ENCODE measurements at places on chromosomes 6 and 20.
A peak's percentile ranks its signal among the peaks of the same experiment; 100 is the strongest.

DNA sequence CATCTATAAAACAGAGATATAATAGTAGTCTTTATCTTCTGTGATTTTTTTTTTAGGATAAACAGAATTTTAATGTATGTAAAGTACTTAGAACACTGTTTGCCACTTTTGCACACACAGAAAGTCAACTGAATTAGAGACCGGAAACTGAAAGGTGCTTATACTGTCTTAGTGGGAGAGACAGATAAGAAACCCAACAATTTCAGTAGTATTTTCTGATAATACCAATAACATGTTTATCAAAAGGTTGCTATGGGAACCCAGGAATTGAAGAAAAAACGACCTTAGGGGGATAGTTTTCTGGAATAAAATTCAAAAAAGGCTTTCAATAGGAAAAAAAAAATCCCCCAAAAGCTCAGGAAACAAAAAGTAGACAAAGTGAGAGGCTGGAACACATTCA, 138.6 kb downstream of the BCKDHB start:
- H3K4me1 ChIP-seq: no peaks in the 10 kb centered on the region
- DNase-seq: no peak
- peaks cover 2% of the 10 kb centered on the region for H3K27me3 ChIP-seq
- peaks cover 5% of the 10 kb centered on the region for H3K36me3 ChIP-seq
- H3K4me3 ChIP-seq: no peak overlapping the region
- H3K27ac ChIP-seq: no peak overlapping the region

GRCh38 chr6:142294679-142295078, 7.1 kb upstream of the ADGRG6 start:
- H3K36me3 ChIP-seq: no peaks in the 10 kb centered on the region
- no peak overlapping the region for H3K4me3 ChIP-seq
- no peak for DNase-seq
- peaks cover 2% of the 10 kb centered on the region for H3K27me3 ChIP-seq

GRCh38 chr6:128763599-128764300, 119.2 kb upstream of the LAMA2 start:
- no peak overlapping the region for H3K4me3 ChIP-seq
- H3K27ac ChIP-seq: no peak overlapping the region
- H3K36me3 ChIP-seq: no peaks in the 10 kb centered on the region
- no peaks in the 10 kb centered on the region for H3K4me1 ChIP-seq
- DNase-seq: no peak

GRCh38 chr6:70371454-70372105, 41.7 kb upstream of the FAM135A start:
- H3K4me1 ChIP-seq: peaks cover 7% of the 10 kb centered on the region
- H3K4me3 ChIP-seq: no peak overlapping the region
- no peaks in the 10 kb centered on the region for H3K36me3 ChIP-seq
- H3K27me3 ChIP-seq: no peaks in the 10 kb centered on the region
- H3K27ac ChIP-seq: no peak overlapping the region
- DNase-seq: no peak

DNA sequence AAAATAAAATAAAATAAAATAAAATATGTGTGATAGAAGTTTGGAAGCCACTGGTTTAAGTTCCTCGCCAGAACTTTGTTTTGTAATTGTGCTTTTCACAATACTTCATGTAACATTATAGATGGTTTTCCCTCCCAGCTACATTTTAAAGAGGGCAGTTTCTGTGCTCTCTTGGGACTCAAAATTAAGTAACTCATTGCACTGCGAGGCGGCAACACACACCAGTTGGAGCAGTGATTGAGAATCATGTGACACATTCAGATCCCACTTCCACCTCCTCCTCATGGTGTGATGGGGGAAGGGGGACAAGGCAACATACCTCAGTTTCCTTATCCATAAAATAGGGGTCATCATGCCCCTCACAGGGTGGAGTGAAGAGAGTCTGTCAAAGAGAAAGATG, 7.5 kb downstream of the C2 start:
- H3K27me3 ChIP-seq: peaks cover 2% of the 10 kb centered on the region
- H3K4me3 ChIP-seq: no peak overlapping the region
- H3K36me3 ChIP-seq: peaks cover 4% of the 10 kb centered on the region
- no peak overlapping the region for H3K27ac ChIP-seq
- DNase-seq: no peak

- H3K27ac ChIP-seq: peak within 1 kb of the TSS; percentile 88
- peaks cover 13% of the 10 kb centered on the region for H3K4me1 ChIP-seq
- H3K4me3 ChIP-seq: peak within 1 kb of the TSS; percentile 97
Measured at GRCh38 chr6:138107078-138107751, at the start of gene PERP. PERP (minus strand) TSS chr6:138107419; CDS start chr6:138107340, 79 bp downstream.

DNA sequence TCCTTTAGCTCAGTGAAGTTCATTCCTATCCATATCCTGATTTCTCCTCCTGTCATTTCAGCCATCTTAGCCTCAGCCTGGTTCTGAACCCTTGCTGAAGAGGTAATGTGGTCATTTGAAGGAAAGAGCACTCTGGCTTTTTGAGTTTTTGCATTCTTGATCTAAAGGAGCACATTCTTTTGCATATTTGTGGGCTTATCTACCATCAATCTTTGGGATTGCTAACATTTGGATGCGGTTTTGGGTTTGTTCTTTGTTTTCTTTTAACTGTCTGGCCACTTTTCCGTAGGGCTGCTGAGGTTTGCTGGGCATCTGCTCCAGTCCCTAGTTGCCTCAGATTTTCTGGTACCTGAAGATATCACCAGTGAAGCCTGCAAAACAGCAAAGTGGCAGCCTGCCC, 238.3 kb downstream of the EPM2A start:
- H3K27ac ChIP-seq: no peak overlapping the region
- H3K4me3 ChIP-seq: no peak overlapping the region
- no peaks in the 10 kb centered on the region for H3K4me1 ChIP-seq
- peaks cover 3% of the 10 kb centered on the region for H3K27me3 ChIP-seq

GRCh38 chr6:47438481-47439347, 38.9 kb upstream of the CD2AP start:
- DNase-seq: no peak
- no peak overlapping the region for H3K4me3 ChIP-seq
- H3K27ac ChIP-seq: no peak overlapping the region
- H3K4me1 ChIP-seq: no peaks in the 10 kb centered on the region
- peaks cover 2% of the 10 kb centered on the region for H3K27me3 ChIP-seq

DNA sequence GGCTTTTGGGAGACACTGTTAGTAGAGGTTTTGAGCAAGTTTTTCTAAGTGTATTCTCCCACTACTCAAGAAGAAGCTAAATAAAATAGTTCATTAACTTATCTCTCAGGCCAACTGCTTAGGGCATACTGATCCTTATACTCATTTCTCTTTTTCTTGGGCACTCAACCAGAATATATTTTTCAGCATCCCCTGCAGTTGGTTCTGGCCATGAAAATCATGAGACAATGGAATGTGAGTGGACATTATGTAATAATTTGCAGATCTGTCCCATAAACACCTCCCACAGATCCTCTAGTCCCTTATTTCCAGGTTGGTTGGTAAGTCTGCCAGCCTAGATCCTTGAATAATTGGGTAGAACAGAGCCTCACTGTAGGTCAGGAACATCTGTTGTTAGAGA, 136.7 kb downstream of the AIG1 start:
- no peaks in the 10 kb centered on the region for H3K36me3 ChIP-seq
- no peaks in the 10 kb centered on the region for H3K27me3 ChIP-seq
- H3K27ac ChIP-seq: no peak overlapping the region
- H3K4me3 ChIP-seq: no peak overlapping the region
- DNase-seq: no peak

DNA sequence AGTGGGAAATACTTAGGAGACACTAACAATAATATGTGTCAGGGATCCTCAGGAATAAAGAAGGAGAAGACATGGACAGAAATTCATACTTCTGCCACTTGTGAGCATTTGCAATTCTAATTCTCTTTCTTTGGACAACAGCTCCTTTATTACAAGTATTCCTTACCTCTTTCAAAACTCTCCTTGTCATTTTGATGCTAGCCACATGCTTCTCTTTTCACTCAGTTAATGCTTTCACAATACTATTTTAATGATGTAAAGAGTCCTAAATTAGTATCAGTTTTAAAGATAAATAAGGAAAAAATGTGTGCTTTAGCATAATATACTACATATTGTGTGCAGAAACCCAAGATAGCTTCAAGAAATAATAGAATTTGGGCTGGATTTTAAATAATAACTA, 62.5 kb downstream of the AHI1 start:
- H3K27ac ChIP-seq: no peak overlapping the region
- no peaks in the 10 kb centered on the region for H3K27me3 ChIP-seq
- H3K36me3 ChIP-seq: no peaks in the 10 kb centered on the region
- H3K4me3 ChIP-seq: no peak overlapping the region
- no peaks in the 10 kb centered on the region for H3K4me1 ChIP-seq

GRCh38 chr6:1104988-1105670, 206.8 kb upstream of the FOXQ1 start:
- DNase-seq: no peak
- peaks cover 22% of the 10 kb centered on the region for H3K4me1 ChIP-seq
- peaks cover 4% of the 10 kb centered on the region for H3K27me3 ChIP-seq

DNA sequence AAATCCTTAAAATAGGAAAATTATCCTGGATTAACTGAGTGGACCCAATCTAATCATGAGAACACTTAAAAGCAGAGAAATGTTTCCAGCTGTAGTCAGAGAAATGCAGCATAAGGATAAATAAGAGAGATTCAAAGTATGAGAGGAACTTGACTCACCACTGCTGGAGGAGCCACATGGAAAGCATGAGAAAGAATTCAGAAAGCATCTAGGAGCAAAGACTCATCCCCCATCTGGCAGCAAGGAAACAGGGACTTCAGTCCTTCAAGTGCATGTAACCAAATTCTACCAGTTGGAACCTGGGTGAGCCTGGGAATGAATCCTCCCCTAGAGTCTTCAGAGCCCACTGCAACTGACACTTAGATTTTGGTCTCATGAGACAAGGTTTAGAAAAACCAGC, 33.7 kb downstream of the RNF146 start:
- no peaks in the 10 kb centered on the region for H3K36me3 ChIP-seq
- H3K27ac ChIP-seq: no peak overlapping the region
- DNase-seq: peak; percentile 26
- peak overlapping the region; percentile 7 for H3K4me3 ChIP-seq
- H3K27me3 ChIP-seq: no peaks in the 10 kb centered on the region

DNA sequence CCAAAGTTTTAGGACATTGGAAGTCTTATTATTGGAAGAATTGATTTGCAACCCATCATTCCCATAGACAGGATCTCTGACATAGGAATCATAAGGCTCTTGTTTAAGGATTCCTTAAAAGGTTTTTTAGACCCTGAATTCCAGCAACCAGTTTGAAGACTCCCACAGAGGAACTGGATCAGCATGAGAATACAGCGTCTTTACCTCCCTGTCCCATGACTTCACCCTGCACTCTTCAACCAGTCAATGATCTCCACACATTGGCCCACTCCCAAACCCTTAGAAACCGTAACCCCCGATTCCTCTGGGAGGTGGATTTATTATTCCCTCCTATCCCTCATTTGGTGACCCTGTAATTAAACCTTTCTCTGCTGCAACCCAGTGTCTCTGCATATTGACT, 150.7 kb upstream of the PLCB4 start:
- H3K27me3 ChIP-seq: no peaks in the 10 kb centered on the region
- DNase-seq: no peak
- no peak overlapping the region for H3K4me3 ChIP-seq
- H3K4me1 ChIP-seq: peaks cover 10% of the 10 kb centered on the region
- H3K27ac ChIP-seq: no peak overlapping the region

DNA sequence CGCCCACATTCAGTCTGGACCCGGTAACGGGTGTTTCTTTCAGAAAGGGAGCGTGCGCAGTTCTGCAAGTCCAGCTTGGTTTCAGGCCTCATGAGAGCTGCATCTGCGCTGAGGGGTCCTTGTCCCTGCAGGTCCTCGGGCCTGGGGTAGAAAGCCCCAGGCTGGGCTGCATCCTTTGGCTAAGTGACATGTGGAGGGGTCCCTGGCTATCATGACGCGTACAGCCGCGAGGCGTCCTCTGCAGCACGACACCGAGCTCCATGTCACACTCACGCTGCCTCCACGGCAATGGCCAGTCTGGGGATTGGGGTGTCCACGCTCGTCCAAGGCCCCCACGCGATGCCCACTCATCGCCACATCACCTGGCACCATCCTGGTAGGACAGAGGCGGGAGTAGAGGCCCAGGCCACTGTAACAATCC, 1.7 kb upstream of the KIF25 start:
- H3K36me3 ChIP-seq: peaks cover 7% of the 10 kb centered on the region
- H3K27ac ChIP-seq: no peak overlapping the region
- peaks cover 2% of the 10 kb centered on the region for H3K4me1 ChIP-seq
- no peak for DNase-seq
- H3K27me3 ChIP-seq: peaks cover 5% of the 10 kb centered on the region
- no peak overlapping the region for H3K4me3 ChIP-seq

- no peak overlapping the region for H3K4me3 ChIP-seq
- no peaks in the 10 kb centered on the region for H3K27me3 ChIP-seq
- H3K36me3 ChIP-seq: no peaks in the 10 kb centered on the region
- H3K4me1 ChIP-seq: no peaks in the 10 kb centered on the region
- no peak overlapping the region for H3K27ac ChIP-seq
Measured at GRCh38 chr20:12153628-12154027, 235.9 kb downstream of the BTBD3 start.

GRCh38 chr6:93238632-93239031, 180.7 kb downstream of the EPHA7 start:
- no peak overlapping the region for H3K27ac ChIP-seq
- DNase-seq: no peak
- no peak overlapping the region for H3K4me3 ChIP-seq
- H3K4me1 ChIP-seq: no peaks in the 10 kb centered on the region

DNA sequence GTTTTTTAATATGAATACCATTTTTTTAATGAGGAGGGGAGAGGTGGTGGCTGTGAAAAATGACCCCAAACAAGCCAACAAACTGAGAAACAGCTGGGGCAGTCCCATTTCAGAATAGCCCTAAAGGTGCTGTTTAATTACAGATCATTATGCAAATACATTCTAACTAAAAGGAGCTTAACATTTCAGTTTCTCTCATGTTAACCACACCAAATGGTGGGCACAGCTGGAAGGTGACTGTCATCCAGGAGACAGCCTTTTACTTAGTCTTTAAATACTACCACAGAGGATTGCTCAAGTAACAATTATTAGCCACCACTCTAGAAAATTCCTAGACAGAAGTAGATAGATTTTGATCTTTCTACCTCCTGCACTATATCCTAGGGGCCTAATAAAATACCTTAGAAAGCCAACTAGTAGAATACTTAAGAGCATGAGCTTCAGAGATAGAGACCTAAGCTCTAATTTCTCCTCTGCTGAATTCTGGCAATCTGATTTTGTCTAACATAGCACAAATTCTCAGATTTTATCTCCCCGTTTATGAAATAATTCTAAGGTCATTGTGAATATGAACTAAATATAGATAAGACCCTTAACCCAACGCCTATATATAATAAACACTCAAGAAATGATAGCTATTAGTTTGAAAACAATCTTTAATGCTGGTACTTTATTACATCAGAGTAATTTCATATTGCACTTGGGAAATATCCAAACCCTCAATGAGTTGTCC, 615.1 kb upstream of the NRSN1 start:
- H3K4me1 ChIP-seq: peaks cover 6% of the 10 kb centered on the region
- no peaks in the 10 kb centered on the region for H3K36me3 ChIP-seq
- peaks cover 1% of the 10 kb centered on the region for H3K27me3 ChIP-seq
- no peak overlapping the region for H3K4me3 ChIP-seq
- H3K27ac ChIP-seq: no peak overlapping the region

GRCh38 chr6:12750416-12750815, 33.8 kb downstream of the PHACTR1 start:
- peaks cover 10% of the 10 kb centered on the region for H3K36me3 ChIP-seq
- peak overlapping the region; percentile 88 for H3K4me3 ChIP-seq
- no peak for DNase-seq

- H3K36me3 ChIP-seq: no peaks in the 10 kb centered on the region
- no peaks in the 10 kb centered on the region for H3K27me3 ChIP-seq
- no peak overlapping the region for H3K4me3 ChIP-seq
- no peak overlapping the region for H3K27ac ChIP-seq
Measured at GRCh38 chr6:97978855-97979271, 695.8 kb upstream of the MMS22L start.
